Heart left ventricle (tissue), 16 donors: ENCODE measurements at places on chromosomes 13 and 19.

DNA sequence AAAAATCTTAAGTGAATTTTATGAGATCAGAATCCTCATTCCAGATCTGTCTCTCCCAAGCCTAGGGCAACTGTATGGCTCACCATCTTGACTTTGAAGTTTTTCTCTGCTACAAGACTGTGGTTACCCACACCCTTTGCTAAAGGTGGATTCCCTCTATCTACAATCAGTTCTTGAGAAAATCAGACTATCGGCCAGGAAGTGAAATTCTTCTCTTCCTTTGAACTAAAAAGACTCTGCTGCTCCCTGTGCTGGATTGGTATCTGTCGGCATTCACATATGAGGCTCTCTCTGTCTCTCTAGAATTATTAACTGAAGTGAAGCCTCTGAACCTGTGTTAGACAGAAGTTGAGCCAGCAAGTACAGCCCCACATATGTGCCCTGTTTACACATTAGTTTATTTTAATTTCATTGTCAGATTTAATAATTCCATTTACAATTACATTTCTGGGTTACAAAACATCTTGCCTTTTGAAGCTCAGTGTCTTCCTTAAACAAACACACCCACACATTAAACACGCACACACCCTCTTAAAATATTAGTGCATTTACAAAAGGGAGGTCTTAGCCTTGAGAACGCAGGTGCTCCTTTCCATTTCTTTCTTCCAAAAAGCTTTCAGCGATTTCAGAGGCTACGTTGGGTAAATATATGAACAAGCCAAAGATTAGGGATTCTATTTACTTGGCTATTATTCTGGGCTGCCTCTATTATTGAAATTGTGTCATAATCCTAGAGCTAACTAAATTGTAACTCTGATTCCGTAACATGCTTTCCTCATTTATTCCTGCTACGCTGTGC is 145.7 kb downstream of the MIPEP start:
- no peak for DNase-seq

GRCh38 chr13:89883893-89884448 is 1463.5 kb upstream of the MIR17HG start:
- no peak for DNase-seq

- DNase-seq: no peak
These were observed 70.5 kb downstream of the COL4A1 start for GRCh38 chr13:110236431-110236830.

DNA sequence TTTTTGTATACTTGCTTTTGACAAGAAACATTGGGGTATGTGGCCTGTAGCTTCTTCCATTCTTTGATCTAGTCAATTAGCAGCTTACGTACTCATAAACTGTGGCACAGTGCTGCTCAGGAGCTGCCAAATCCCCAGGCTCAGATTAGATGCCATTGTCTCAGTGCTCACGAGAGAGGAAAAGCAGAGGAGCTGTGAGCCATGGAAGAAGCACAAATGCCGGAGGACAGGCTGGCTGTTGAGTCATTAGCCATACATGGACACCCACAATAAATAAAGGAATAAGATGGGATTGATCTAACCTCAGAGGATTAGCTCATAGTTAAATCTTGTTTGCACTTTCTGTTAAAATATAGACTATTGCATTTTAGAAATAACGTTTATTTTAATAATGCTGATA is 121.7 kb downstream of the POSTN start:
- no peak for DNase-seq

DNA sequence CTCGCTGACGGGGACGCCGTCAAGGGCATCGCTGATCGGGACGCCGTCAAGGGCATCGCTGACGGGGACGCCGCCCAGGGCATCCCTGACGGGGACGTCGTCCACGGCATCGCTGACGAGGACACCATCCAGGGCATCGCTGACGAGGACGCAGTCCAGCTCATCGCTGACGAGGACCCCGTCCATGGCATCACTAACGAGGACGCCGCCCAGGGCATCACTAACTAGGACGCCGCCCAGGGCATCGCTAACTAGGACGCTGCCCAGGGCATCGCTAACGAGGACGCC is 945.2 kb downstream of the TUBA3C start:
- DNase-seq: no peak

DNA sequence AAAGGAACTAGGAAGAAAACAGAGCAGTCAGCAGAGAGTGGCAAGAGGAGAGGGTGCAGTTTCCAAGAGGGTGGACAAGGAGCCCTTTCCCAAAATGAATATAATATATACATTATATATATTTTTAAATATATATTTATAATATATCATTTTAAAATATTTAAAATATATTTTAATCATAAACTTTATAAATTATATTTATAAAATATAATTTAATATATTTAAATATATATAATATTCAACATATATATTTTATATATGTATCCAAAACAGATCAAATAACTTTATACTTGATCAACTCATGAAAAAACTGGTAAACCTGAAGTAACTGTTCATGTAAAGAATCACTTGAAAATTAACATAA is 328.6 kb downstream of the MYO16 start:
- DNase-seq: no peak

DNA sequence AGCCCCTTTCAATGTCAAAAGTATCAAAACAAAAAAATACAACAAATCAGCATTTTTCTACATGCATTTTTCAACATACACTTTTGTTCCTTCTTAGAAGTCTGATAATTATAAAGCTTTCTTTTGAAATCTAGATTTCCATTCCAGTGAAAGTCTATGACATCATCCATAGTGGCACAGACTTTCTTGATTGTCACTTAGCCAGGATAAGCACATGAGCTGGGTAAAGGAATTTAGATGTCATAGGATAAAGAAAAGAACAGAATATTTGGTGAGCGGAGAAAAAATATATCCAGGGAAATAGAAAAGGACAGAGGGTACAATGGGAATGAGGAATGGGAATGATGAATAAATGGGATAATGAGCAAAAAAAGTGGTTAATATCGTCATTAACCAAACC is 15.1 kb upstream of the TRPC4 start:
- DNase-seq: no peak

DNA sequence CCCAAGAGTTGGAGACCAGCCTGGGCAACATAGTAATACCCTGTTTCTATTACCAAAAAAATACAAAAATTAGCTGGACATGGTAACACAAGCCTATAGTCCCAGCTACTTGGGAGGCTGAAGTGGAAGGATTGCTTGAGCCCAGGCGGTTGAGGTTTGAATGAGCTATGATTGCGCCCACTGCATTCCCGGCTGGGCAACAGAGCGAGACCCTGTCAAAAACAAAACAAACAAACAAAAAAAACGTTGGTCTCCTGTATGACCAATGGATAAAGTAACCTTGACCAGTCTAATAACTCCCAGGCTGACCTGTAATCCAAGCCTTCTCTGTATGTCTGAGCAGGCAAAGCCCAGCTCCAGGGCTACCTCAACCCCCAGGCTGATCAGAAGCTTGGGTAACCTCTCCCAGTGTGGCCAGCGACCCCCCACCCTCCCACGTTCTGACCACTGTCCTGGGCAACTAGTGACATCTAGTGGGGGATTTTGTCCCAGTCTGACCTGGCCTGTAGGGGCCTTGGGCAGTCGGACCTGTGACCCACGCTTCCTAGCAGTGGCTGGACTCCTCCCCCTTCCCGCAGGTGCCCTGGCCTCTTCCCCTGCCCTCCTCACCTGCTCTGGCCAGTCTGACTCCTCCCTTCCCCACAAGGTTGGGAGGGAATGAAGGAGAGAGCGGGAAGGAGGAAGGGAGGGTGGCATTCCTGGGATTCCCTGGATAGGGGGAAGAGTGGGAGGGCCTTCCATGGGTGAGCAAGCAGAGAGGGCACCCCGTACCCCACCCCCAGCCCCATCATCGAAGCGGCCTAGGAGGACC is 1.0 kb upstream of the BCAM start:
- DNase-seq: no peak

GRCh38 chr19:858868-859843 is at the start of gene CFD:
CFD (plus strand) TSS chr19:859664; CDS start chr19:859690, 26 bp downstream.
- peak; percentile 72 for DNase-seq

DNA sequence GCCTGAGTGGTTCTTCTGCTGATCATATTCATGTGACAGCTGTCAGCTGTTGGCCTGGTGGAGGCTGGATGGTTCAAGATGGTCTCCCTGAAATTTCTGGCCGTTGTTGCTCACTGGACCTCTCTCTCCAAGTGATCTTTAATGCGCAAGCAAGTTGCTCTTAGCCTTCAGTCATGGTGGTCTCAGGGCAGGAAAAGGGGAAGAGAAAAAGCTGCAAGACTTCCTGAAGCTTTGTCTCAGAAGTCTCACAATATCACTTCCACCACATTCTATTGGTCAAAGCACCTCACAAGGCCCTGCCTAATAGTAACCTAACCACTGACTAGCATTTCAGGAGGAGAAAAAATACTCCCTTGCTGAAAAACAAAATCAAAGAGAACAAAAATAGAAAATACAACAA is 1.6 kb upstream of the ZNF567 start:
- DNase-seq: no peak

DNA sequence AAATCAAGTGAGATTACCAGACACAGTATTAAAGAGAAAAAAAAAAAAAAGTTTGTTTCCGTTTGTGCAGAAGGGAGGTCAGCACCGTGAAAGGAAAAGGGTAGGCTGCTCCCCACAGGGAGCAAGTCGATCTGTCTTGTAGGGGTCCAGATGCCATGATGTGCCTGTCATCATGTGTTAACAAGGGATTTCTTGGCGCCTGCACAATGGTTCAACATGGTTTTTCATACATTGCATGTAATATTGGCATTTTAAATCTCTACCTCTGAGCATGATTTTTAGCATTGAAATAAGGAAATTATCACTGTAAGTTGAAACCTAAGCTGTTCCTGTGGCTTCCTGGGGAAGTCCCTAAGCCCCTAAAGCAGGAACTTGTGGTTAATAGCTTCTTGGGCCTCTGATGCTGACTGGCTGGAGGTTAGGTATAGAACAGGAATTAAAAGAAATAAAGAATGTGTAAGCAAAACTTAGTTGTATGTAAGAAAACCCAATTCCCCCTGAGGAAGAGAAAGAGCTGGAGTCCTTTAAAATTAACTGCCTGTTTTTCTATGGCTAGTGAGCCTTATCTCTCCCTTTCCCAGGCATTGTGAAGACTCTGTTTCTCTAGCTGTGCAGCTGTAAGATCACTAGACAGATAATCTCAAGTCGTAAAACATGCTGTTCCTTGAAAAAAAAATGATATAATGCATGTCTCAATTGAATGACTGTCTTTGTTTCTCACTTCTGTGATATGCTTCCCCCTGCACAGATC is 7.4 kb upstream of the FCGBP start:
- peak; percentile 14 for DNase-seq

- DNase-seq: no peak
These were observed 161.2 kb downstream of the FOXO1 start for GRCh38 chr13:40505196-40505595.

DNA sequence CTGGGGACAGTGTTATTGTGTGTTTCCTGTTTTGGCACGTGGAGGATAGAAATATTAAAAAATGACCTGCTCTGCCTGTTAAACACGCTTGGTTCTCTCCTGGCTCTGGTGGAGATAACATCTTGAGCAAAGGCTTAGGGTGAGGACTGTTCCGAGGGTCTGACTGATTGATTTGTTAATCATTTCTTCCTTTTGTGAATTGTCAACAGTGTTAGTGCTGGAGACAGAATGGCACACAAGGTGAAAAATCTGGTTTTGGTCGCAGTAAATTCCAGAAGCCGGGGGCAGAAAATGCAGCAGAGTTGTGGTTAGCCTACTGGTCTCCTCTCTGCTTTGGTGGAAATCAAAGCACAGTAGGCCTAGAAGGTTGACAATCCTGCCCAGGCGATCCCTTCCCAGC is 163.6 kb downstream of the FGF9 start:
- DNase-seq: no peak

DNA sequence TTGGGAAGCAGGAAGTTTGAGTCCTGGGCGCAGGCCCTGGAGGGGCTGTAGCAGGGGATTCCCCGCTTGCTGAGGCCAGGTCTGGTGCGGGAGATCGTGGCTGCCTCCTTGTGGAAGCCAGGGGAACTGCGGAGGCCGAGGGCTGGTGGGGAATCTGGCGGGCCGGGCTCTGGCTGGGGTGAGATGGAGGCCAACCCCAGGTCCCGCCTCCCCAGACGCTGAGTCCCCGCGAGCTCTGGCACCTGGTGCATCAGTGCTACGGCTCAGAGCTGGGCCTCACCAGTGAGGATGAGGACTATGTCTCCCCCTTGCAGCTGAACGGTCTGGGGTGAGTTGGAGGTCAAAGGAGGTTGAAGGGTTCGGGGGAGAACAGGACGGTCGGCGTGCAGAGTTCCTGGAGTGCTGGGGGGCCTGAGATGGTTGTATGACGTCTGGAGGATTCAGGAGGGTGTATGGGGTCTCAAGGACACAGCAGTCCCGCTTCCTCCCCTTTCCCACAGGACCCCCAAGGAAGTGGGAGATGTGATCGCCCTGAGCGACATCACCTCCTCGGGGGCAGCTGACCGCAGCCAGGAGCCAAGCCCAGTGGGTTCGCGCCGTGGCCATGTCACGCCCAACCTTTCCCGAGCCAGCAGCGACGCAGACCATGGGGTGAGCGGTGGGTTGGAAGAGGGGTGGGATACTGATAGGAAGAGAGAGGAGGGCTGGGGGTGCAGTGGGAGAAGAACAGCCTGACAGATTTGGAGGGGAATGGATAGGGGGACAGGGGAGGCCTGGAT is 13.1 kb downstream of the GRAMD1A start:
- DNase-seq: peak; percentile 80

GRCh38 chr13:113419531-113420193 is 33.6 kb downstream of the ADPRHL1 start:
- DNase-seq: no peak

- no peak for DNase-seq
These were observed 14.4 kb upstream of the ERICH6B start for GRCh38 chr13:45629940-45630339.

DNA sequence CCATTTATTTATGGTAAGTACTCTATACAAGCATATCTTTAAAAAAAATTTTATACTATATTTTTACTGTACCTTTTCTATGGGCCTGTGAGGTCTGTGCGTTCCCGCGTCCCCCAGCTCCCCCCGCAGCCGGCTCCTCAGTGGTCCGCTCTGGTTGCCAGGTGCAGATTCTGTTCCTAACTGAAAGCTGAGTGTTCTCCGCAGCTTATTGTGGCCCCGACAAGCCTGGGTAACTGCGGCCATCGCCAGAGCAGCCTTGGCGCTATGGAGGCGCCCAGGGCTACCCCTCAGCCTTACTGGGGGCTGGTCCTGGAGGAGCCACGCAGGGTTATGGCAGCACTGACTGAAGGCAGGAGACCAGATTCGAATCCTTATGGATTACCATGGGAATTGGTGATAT is 896.8 kb downstream of the PCDH17 start:
- DNase-seq: no peak

DNA sequence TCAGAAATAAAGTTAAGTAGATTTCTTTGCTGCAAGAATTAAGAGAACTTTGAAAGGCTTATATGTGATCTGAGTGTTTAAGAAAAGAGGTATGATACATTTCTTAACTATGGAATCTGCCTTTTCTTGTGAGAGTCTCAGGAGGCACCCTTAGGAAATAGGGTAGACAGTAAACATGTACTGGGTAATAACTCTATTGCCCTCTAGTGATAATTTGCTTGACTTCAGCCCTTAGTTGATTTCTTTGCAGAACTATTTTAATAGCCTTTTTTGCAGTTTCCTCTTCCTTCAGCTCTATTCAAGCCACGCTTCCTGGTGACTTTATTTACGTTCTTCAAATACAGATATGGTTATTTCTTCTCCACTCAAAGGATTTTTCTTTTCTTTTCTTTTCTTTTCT is 37.0 kb upstream of the CCNA1 start:
- no peak for DNase-seq
